ENCODE measurements at places on chromosomes 3 and 15.

DNA sequence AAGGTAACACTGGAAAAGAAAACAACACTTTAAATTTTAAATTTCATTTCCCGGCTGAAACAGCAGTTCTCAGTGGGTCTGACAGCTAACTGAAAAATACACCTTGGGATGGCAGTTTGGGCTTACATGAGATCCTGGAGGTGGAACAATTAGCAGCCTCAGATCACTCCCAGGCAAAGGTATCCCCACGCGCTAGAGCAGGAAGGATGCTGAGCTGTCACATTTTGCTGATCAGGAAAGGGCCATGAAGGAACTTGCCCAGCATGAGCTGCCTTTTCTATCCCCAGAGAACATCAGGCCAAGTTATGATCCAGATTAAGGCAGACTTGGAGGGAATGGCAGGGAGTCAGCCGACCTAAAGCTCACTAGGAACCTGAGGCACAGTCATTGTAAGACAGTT, 204.8 kb upstream of the SLC2A2 start:
- no peak for DNase-seq

- DNase-seq = no peak
These were observed 58.1 kb upstream of the P3H2 start for GRCh38 chr3:190178779-190179178.

GRCh38 chr3:189170559-189170958, 1.2 kb upstream of the TPRG1 start:
- no peak for DNase-seq

DNA sequence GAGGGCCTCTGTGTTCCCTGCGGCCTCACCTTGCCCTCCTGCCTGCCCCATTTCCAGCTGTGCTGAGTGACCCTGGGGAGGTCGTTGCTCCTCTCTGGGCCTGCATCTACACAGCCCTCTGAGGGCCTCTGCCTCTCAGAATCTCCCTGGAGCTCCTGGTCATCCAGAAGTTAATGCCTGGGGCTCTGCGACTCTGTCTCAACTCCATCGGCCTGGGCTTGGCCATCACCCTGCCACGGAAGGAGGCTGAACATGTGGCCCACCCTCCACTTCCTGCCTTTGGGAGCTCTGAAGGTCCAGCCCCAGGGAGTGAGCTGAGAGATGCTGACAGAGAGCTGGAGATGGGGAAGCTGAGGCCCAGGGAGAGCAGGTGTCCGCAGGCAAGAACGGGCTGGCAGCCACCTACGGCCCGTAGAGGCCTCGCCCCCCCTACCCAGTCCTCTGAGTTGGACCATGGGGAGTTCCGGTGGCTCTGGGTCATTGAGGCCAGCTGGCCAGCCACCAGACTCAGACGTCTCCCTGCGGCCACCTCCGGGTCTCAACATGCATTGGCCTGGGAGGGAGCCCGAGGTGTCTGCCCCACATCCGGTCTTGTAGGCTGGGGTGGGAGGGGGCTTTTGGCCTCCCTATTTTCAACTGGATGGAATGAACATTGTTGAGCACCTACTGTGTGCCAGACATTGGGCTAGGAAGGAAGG, 34.2 kb downstream of the GRIP2 start:
- DNase-seq = no peak

- peak; percentile 36 for DNase-seq
These were observed 700 bp upstream of the EDEM1 start for GRCh38 chr3:5186858-5187155.

DNA sequence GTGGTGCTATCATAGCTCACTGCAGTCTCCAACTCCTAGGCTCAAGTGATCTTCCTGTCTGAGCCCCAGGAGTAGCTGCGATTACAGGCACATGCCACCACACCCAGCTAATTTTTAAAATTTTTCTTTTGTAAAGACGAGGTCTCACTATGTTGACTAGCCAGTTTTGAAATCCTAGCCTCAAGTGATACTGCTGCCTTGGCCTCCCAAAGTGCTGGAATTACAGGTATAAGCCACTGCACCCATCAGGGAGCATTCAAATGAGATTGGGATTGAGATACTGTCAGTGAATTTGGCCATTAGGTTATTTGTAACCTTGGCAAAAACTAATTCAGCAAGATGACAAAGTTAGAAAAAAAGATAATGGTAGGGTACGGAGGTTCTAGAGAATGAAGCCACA, 21.7 kb downstream of the EDC3 start:
- no peak for DNase-seq

DNA sequence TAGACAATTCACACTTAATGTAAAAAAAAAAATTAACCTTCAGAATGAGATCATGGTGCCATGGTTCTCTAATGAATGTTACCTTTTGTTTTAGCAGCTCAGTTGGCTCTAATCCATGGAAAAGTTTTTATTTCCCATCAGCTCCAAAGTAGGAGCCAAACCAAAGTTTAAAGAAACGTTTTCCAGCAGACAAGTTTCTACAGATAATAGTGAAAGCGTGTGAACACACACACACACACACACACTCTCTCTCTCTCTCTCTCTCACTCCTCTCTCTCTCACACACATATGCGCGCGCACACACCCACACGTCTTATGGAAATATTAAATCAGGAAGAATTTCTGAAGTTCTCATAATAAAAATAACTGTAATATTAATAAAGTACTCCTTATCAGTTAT, 46.9 kb downstream of the MBNL1 start:
- no peak for DNase-seq

GRCh38 chr15:77825546-77825945, 192.8 kb upstream of the LINGO1 start:
- no peak for DNase-seq

DNA sequence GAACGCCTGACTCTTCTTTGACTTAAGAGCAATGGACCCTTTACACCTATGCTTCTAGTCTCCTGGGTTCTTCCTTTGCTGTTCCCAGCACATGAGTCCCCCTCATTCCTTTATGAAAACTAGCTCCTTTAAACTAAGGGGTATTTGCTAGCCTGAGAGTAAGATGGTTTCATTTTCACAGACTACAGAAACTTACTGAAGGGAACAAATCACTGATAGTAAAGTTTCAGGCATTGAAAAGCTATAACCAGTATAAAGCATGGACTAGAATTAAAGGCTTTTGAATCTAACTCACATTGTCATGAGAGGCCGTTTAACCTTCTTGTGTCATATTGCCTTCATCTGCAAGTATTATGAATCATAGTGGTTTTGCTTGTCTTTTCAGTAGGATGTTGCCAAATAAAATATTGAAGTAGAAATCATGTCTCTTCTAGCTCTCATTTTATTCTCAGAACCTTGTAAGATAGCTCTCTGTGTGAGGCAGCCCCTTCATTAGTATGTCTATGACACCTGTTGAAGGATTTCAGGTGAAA, 765.9 kb downstream of the NR2F2 start:
- DNase-seq = no peak

- no peak for DNase-seq
These were observed 72.1 kb downstream of the CLSTN2 start for GRCh38 chr3:140007081-140007480.

GRCh38 chr3:31573036-31573779, 40.5 kb downstream of the STT3B start:
- no peak for DNase-seq

GRCh38 chr3:161093895-161094294, 11.3 kb downstream of the B3GALNT1 start:
- no peak for DNase-seq

GRCh38 chr3:134249296-134249841, 1.3 kb downstream of the RYK start:
- no peak for DNase-seq

- peak; percentile 15 for DNase-seq
These were observed 44.4 kb upstream of the FAN1 start for GRCh38 chr15:30859091-30859874.

GRCh38 chr15:92570391-92570790, 85.2 kb downstream of the FAM174B start:
- DNase-seq = no peak

DNA sequence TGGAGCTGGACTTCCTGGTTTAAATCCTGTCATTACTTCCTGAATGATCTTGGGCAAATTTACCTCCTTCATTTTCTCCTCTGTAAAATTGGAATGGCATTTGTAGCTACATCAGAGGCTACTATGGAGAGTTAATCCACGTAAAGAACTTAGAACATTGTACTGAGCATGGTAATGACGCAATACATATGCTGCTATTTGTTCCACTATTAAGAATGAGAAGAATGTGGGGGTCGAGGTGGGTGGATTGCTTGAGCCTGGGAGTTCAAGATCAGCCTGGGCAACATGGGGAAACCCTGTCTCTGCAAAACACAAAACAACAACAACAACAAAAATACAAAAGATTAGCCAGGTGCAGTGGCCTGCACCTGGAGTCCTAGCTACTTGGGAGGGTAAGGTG, 250.6 kb downstream of the RYR3 start:
- no peak for DNase-seq

DNA sequence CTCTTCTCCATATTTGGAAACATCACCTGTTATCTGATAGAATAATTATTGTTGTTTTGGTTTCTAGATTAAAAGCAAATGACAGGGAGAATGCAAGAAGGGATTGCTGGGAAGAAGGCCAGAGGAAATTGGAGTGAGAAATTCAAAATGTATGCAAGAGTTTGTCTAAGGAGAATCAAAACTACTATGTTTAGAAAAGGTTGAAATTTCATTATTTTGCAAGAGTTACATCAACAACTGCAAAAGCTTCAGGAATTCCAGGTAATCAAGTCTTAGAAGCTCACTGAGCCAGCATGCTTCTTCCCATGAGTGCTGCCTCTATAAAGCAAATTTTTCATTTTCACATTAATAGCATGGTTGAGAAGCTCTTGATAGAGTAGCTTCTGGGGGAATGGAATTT, 177.2 kb upstream of the GBE1 start:
- no peak for DNase-seq

- no peak for DNase-seq
These were observed 6.6 kb upstream of the UBE3A start for GRCh38 chr15:25445412-25445811.

- no peak for DNase-seq
These were observed 7.7 kb downstream of the RYK start for GRCh38 chr3:134242649-134243617.

DNA sequence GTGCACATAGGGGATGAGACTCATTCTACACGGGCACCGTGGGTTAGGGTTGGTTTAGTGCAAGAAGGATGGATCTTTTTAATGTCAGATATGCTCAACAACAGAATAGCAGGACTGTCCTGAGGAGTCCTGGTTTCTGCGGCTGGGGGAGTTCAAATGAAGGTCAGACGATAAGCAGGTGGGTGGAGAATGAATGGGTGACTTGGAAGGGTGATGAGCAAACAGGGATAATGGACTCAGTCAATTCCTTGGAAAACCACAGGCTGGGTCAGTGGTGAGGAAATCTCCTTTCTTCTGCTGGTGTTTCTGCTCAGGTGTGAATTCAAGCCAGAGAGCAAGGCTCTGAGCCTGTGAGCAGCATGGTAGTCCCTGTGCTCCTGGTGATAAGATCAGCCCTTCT, 59.9 kb downstream of the MESD start:
- DNase-seq = no peak

GRCh38 chr3:126543457-126544061, 15.2 kb downstream of the C3orf22 start:
- no peak for DNase-seq

GRCh38 chr15:70159713-70160009, 61.9 kb upstream of the TLE3 start:
- no peak for DNase-seq

- peak; percentile 35 for DNase-seq
These were observed 220.0 kb upstream of the CGNL1 start for GRCh38 chr15:57156210-57156884.

DNA sequence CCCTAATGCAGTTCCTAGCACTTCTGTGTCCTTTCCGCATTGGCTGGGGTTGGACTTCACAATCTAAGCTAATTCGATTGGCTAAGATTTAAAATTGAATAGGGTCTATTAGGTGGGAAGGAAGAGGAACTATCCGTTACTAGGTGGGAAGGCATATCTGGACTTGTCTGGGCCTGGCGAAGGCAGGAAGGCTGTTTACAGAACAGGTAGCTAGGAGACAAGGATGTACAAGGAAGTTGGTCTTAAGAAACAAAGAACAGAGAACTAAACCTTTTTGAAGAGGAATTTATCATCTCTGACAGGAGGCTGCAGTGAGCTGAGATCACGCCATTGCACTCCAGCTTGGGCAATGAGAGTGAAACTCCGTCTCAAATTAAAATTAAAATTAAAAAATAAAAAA, 17.3 kb upstream of the ATG7 start:
- DNase-seq = no peak

- no peak for DNase-seq
These were observed 335.9 kb upstream of the ICE2 start for GRCh38 chr15:60814855-60815254.

GRCh38 chr3:61669203-61669602, 107.8 kb downstream of the PTPRG start:
- no peak for DNase-seq

- DNase-seq = no peak
These were observed 121.0 kb downstream of the SSR3 start for GRCh38 chr3:156433910-156434309.

Data from adrenal gland (tissue), 19 donors.